ENCODE measurements at places on chromosomes 1 and 21. TPM values are rescaled to one million over a fixed set of nuclear protein-coding genes. Genes with fewer than 3 reads are reported as not detected.

DNA sequence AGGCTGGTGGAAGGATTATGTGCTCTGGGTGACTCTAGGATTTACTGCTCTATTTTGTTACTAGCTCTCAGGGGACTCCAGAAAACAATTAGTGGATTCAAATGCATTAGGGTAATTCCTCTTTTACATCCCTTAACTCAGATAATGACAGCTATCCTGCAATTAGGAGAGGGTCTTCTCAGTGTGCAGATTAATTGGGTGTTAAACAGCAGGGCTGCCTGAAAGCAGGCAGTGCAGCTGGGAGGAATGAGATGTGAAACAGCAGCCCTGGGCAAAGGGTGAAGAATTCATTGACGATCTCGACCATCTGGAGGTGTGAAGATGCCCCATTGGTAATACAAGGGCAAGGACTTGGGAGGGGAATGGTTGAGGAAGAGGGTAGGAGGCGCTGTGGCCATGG lies 66.1 kb downstream of the HTR6 start:
- H3K27ac ChIP-seq: no peak overlapping the region
- DNase-seq: no peak
- H3K36me3 ChIP-seq: peaks cover 12% of the 10 kb centered on the region
- no peak overlapping the region for H3K4me3 ChIP-seq

DNA sequence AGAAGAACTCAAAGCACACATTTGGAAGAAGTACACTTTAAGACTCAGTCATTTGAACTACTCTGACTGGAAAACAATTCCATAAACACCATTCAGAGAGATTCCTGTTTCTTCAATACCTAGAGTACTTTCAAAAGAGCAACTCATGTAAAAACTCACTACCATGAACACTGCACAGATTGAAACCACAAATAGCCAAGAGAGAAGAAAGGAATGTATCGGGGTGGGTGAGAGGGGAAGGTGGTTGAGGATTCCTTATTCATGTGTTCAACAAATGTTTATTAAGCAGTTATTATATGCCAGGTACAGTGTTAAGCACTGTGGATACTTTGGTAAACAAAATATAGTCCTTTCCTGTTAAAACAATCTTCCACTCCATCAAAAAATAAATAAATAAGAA lies 64.7 kb downstream of the NRIP1 start:
- H3K4me3 ChIP-seq: no peak overlapping the region
- H3K4me1 ChIP-seq: peaks cover 53% of the 10 kb centered on the region
- H3K36me3 ChIP-seq: no peaks in the 10 kb centered on the region
- H3K27me3 ChIP-seq: no peaks in the 10 kb centered on the region
- no peak for DNase-seq

- peaks cover 11% of the 10 kb centered on the region for H3K27me3 ChIP-seq
- peaks cover 26% of the 10 kb centered on the region for H3K36me3 ChIP-seq
- no peak overlapping the region for H3K4me3 ChIP-seq
- no peak overlapping the region for H3K27ac ChIP-seq
- DNase-seq: peak; percentile 94
Measured at GRCh38 chr1:155167166-155168104, 5.7 kb downstream of the KRTCAP2 start.

The LYPD8 gene
- total RNA-seq: not detected

The CAPN8 gene
- not detected for total RNA-seq

The USH2A gene
- under 0.01 TPM for total RNA-seq

DNA sequence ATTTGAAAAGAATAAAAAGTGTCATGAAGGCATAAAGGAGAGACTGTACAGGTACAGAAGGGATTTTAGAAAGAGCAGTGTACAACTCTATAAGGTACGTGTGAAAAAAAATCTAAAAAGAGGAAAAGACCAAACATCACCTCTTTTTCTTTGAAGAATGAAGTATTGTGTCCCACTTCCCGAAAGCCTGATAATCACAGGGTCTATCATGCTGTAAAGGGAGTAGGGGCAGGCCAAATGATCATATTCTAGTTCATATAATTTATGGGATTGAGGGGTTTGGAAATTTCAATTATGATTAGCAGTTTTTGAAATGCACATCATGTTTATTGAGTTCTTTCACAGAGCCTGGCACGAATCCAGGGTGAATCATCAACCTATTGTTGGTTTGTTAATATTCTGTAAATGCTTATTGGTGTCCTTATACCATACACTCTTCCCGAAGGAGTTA lies 910 bp upstream of the RERE start:
- DNase-seq: peak; percentile 80
- no peaks in the 10 kb centered on the region for H3K27me3 ChIP-seq
- H3K36me3 ChIP-seq: no peaks in the 10 kb centered on the region
- H3K4me3 ChIP-seq: peak overlapping the region; percentile 87
- H3K27ac ChIP-seq: peak overlapping the region; percentile 87

GRCh38 chr1:97348599-97349265 lies 572.1 kb downstream of the DPYD start:
- no peak overlapping the region for H3K27ac ChIP-seq
- H3K36me3 ChIP-seq: no peaks in the 10 kb centered on the region
- no peaks in the 10 kb centered on the region for H3K27me3 ChIP-seq
- H3K4me1 ChIP-seq: peaks cover 22% of the 10 kb centered on the region
- H3K4me3 ChIP-seq: no peak overlapping the region

The DAB1 gene
- total RNA-seq: not detected

DNA sequence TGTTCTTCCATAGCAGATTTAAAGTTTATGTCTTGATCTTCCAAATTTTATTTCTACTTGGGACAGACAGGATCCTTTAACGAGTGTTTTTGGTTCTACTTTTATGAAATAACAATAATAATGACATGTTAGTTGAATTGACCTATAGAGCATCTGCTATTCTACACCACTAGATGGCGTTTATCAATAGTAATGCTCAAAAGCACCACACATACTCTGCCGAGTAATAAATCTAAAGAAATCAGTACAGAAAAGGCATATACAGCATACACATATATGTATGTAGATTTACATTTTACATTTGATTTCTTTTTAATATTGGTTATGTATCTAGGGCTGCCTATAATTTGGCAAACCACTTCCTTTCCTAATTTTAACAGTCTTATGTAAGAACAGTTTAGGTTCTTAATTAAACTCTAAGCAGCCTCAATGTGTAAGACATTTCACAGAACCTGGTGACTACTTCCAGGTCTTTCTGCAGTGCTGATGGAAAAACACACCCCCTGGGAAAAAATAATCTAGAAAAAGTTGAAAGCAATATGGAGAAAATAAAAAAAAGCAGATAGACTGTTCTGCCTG lies 5.9 kb upstream of the SIPA1L2 start:
- no peaks in the 10 kb centered on the region for H3K36me3 ChIP-seq
- H3K4me3 ChIP-seq: no peak overlapping the region
- peaks cover 9% of the 10 kb centered on the region for H3K27me3 ChIP-seq
- H3K4me1 ChIP-seq: peaks cover 1% of the 10 kb centered on the region
- no peak overlapping the region for H3K27ac ChIP-seq

- H3K4me1 ChIP-seq: peaks cover 24% of the 10 kb centered on the region
- peak overlapping the region; percentile 6 for H3K27ac ChIP-seq
- no peaks in the 10 kb centered on the region for H3K36me3 ChIP-seq
- H3K27me3 ChIP-seq: no peaks in the 10 kb centered on the region
Measured at GRCh38 chr1:61254634-61255357, 172.4 kb downstream of the NFIA start.

GRCh38 chr21:28447462-28447861 lies 545.2 kb downstream of the LTN1 start:
- peak; percentile 27 for DNase-seq
- H3K27ac ChIP-seq: peak overlapping the region; percentile 97
- H3K4me1 ChIP-seq: peaks cover 50% of the 10 kb centered on the region

DNA sequence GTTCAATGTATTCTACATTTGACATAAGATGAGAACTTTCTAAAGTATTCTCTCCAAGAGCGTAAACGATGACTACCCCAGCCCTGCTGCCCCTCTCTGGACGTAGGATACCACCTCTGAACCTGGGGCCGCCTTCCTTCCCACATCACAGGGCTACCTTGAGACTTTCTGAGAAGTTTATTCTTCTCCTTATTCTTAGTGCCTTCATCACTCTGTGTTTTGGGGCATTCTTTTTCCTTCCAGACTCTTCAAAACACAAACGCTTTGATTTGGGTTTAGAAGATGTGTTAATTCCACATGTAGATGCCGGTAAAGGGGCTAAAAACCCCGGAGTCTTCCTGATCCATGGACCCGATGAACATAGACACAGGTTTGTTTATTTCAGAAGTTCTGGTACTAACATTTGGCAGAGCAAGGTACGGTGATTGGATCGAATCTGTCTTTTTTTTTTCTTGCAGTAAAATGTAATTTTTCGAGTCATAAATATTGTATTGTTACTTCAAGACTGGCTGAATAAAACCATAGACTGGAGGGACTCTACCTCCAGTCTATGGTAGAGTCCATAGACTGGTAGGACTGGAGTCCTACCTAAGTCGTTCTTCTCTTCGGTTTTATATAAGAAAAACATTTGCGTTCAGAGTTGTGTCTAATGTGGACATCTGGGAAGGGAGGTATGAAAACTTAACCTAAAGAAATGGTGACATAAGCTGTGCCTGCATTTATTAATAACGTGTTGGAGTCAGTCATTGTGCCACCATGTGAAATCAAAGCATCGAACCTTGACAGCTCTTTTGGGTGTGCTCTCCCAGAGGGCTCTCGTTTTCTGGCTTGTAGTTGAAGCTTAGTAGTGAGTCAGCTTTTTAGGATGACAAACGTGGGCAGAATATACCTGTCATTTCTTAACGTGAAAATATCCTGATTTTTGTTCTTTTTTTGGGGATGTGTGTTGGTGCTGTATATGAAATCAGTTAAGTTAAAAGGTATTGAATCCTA lies 1.2 kb downstream of the MAN1A2 start:
- peak overlapping the region; percentile 76 for H3K4me3 ChIP-seq
- peak; percentile 66 for DNase-seq
- peaks cover 17% of the 10 kb centered on the region for H3K4me1 ChIP-seq
- peak overlapping the region; percentile 78 for H3K27ac ChIP-seq
- no peaks in the 10 kb centered on the region for H3K36me3 ChIP-seq

- DNase-seq: no peak
- H3K4me3 ChIP-seq: no peak overlapping the region
- H3K27ac ChIP-seq: peak overlapping the region; percentile 43
- no peaks in the 10 kb centered on the region for H3K27me3 ChIP-seq
- peaks cover 53% of the 10 kb centered on the region for H3K36me3 ChIP-seq
- no peaks in the 10 kb centered on the region for H3K4me1 ChIP-seq
Measured at GRCh38 chr21:39208624-39209333, 25.5 kb upstream of the PSMG1 start.

DNA sequence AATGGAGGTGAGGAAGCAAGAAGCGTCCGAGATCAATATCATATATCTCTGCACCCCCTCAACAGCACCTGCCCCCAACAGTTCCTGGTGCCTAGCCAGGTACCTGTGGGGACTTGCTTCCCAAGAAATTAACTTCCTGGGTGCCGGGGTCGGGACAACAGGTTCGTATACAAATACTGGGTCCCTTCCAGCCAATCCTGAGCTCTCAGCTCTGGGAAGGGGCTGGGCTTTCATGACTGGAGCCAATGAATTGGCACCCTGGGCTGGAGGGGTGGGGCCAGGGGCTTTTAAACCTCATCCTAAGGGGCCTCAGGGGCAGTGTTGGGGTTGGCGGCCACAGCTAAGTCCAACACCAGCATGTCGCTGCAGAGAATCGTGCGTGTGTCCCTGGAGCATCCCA lies at the start of gene PADI3:
Gene PADI3 (plus strand): TSS at position 318 of the 400 bp plus-strand sequence. CDS start 40 bp downstream, at position 358.
- DNase-seq: peak; percentile 68
- H3K36me3 ChIP-seq: no peaks in the 10 kb centered on the region

GRCh38 chr1:178142806-178143205 lies 48.9 kb downstream of the RASAL2 start:
- H3K27ac ChIP-seq: no peak overlapping the region
- H3K4me1 ChIP-seq: peaks cover 33% of the 10 kb centered on the region
- H3K4me3 ChIP-seq: no peak overlapping the region
- no peaks in the 10 kb centered on the region for H3K27me3 ChIP-seq
- DNase-seq: no peak

The MX2 gene
- 12.4 TPM for total RNA-seq

DNA sequence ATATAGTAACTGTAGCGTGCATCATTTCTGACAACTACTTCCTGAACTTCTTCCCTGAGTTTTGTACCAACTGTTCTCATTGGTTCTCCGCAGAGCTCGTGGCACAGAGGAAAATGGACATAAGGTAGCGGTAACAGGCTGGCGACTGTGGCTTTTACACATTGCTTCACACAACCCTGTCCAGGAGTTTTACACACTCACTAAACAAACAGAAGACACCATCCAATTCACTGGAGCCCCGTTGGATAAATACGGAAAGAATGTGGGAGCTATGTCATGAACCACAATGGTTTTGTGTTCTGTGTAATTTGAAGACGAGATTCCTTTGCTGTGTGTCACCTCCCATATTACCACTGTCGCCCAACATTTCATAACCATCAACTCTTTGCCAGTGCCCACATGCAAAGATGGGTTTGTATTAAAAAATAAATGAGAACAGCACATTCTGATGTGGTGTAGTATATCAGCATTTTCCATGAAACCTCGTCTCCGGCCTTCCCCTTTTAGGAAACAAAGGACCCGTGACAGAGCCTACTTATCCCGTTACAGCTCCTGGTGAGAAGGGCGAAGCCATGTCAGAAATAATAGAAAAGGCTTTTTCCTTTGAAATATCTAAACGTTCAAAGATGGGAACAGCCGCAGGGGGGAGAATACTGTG lies 47.4 kb upstream of the ENAH start:
- peaks cover 34% of the 10 kb centered on the region for H3K4me1 ChIP-seq
- H3K36me3 ChIP-seq: no peaks in the 10 kb centered on the region
- H3K4me3 ChIP-seq: peak overlapping the region; percentile 56
- H3K27me3 ChIP-seq: no peaks in the 10 kb centered on the region
- peak; percentile 90 for DNase-seq

The NUDT17 gene
- 1.8 TPM for total RNA-seq

Data from osteoblast (primary cell).